NCI-H524 (cell line): ENCODE measurements at places on chromosomes 5 and 9.

- DNase-seq: no peak
Observed at GRCh38 chr9:95104581-95104960, 212.9 kb downstream of the FANCC start.

DNA sequence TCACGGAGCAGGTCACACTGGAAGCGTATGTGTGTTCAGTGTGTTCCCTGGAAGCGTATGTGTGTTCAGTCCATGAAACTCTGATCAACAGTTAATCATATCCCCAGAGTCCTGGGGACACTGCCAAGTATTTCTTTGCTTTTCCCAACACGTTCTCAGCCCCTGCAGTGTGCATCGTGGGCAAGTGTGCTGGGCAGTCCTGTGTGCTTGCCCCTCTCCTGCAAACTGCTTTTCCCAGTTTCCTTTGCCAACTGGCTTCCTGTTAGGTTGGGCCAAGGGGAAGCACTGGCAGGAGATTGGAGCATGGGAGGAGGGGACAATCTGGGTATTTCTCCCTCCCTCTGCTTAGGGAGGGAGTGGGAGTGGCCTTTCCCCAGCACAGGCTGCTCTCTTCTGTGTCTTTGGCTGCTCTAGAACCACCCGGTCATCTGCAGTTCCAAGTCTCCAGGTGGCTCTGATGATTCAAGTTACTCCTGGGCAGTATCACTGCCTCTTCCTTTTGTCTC lies 36.8 kb upstream of the NEK6 start:
- DNase-seq: no peak

- DNase-seq: no peak
Observed at GRCh38 chr5:151181818-151182523, 24.4 kb upstream of the ANXA6 start.

GRCh38 chr5:141326088-141326854 lies 4.0 kb upstream of the PCDHGA1 start:
- peak; percentile 28 for DNase-seq

- DNase-seq: no peak
Observed at GRCh38 chr9:22332202-22332601, 114.4 kb upstream of the DMRTA1 start.

DNA sequence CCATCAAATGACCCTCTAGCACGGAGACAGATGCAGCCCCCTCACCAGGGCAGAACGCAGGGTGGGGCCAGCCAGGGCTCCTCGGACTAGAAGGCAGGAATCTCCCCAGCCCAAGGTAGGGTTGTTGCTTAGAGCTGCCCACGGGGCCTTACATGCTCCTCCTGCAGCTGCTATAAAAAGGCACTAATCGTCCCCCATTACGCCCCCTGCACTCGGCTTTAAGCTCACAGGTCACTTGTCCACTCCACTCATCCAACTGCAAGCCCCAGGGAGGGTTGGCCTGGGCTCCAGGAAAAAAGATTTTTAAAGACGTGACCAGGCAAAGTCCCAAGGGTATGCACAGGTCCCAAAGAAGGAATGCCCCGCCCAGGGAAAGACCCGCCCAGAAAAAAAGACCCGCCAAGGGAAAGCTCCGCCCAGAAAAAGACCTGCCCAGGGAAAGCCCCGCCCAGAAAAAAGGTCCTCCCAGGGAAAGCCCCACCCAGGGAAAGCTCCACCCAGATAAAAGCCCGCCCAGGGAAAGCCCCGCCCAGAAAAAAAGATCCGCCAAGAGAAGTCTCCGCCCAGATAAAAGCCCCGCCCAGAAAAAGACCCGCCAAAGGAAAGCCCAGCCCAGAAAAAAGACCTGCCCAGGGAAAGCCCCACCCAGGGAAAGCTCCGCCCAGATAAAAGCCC lies 11.1 kb downstream of the GRIN1 start:
- no peak for DNase-seq

GRCh38 chr5:6264394-6264793 lies 114.0 kb downstream of the MED10 start:
- DNase-seq: no peak

DNA sequence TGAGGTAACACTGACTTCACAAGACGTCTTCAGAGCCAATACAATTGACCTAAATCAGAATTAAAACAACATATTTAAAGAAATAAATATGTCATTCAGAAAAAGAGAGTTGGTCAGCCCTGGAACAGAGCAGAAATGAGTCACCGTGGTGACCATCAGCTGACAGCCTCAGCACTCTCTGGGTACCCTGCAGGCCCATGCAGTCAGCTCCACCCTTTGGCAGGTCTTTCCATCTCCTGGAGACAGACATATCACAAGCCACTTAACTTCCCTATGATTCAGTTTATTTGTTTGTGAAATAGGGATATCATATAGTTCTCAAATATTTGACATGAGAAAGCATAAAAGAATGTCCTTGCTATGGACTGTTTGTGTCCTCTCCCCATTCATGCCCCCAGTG lies 151.6 kb upstream of the MEF2C start:
- DNase-seq: no peak

DNA sequence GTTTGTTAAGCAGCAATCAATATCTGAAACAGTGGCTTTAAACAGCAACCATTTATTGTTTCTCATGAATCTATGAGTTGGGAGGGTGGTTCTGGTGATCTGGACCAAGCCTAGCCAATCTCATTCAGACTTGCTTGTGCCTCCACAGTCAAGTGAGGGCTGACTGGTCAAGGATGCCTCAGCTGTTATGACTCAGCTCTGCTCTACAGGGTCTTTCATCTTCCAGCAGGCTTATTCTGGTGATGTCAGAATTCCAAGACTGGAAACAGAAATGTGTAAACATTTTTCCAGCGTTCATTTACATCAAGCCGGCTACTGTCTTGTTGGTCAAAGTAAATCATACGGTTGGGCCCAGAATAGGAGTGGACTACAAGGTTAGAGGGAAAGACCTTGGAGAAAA lies 2.5 kb upstream of the PIP5K1B start:
- DNase-seq: no peak

GRCh38 chr5:57931807-57932206 lies 449.2 kb upstream of the ACTBL2 start:
- DNase-seq: no peak

DNA sequence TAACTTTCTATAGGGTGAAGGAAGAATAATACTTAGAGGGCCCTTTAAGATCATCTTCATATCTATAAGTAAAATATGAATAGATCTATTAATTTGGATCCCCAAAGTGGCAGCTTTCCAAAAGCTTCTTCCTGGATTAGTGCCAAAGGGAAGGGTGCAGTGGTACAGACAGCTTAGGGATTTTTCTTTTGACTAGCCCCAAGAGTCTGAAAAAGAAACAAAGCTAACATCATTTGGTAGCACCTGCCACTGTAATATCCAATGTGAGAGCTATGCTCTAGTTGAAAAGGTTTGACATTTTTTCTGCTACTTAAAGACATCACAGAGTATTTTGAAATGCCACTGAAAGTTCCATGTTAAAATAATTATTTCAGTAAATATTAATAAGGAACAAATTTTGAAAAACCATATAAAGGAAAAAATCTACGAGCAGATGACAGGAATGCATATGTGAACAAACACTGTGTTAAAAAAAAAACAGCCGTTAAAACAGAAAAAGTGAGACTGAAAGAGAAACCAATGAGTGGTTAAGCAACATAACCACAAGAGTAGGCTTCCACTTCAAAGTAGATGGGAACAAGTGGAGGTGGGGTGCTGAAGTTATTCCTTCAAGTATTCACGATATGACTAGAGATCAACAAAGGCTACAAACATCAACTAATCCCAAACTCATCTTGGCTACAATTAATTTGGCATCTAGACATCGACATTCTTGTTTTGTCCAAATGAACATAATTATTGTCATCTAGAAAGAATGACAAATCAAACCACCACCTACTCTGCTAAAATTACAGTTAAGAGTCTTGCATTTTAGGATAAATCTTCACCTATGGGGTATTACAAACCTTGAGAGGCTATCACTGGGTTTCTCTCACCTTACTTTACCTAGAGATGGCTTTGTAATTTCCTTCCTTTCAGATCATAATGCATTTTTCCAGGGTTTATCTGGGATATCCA lies 137.5 kb downstream of the CPLANE1 start:
- DNase-seq: no peak
